Nephron progenitor cell (in vitro differentiated cells): ENCODE measurements at places on chromosomes 5 and 9.

GRCh38 chr5:122586351-122586750 is 188.5 kb upstream of the SNX2 start:
- DNase-seq, result no peak

- DNase-seq, result no peak
These were observed 230.8 kb upstream of the IRX4 start for GRCh38 chr5:2113348-2114131.

- no peak for DNase-seq
These were observed 6.9 kb upstream of the ATP6V1G1 start for GRCh38 chr9:114580609-114581193.

- no peak for DNase-seq
These were observed 34.9 kb downstream of the SNX18 start for GRCh38 chr5:54552446-54552845.

GRCh38 chr9:135923508-135923907 is 16.2 kb upstream of the CAMSAP1 start:
- DNase-seq, result no peak

GRCh38 chr5:72612810-72613209 is 105.6 kb upstream of the ZNF366 start:
- DNase-seq, result no peak

- peak; percentile 86 for DNase-seq
These were observed 20.1 kb downstream of the PCDHGC5 start for GRCh38 chr5:141508798-141509611.

- DNase-seq, result no peak
These were observed 38.5 kb downstream of the CYSTM1 start for GRCh38 chr5:140213370-140213983.

DNA sequence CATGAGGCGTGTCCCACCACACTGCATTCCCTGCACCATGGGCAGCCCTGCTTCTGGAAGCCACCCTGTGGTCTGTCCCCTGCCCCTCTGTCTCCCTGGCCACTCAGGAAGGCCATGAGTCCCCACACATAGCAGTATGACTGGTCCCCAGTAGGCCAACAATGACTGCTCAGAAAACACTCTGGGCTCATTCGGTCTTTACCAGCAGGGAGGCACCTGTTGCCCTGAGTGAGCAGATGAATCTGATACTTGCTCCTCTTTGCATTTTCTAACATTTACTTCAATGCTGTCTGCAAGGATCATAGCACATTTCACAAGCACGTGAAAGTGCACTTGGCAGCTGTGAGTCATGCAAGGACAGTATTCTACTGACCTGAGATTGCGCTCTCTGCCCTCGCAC is 365.4 kb upstream of the IRX1 start:
- DNase-seq, result no peak

DNA sequence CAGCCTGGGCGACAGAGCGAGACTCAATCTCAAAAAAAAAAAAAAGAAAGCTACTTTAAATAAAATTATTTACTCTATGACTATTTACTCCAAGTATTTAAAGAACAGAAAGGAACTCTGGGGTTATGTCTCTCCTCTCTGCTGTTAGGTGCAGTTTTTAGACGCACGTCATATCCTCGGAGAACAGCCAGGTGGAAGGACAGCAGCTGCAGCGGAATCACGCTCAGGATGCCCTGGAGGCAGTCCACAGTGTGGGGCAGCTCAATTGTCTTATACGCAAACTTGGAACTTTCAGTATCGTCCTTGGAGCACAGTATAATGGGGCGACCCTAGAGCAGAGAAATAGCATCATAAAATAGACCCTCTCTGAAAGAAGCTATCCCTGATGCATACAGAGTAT is 10.4 kb upstream of the MAPK9 start:
- DNase-seq, result no peak

GRCh38 chr9:17837965-17838364 is 259.1 kb downstream of the SH3GL2 start:
- DNase-seq, result no peak

DNA sequence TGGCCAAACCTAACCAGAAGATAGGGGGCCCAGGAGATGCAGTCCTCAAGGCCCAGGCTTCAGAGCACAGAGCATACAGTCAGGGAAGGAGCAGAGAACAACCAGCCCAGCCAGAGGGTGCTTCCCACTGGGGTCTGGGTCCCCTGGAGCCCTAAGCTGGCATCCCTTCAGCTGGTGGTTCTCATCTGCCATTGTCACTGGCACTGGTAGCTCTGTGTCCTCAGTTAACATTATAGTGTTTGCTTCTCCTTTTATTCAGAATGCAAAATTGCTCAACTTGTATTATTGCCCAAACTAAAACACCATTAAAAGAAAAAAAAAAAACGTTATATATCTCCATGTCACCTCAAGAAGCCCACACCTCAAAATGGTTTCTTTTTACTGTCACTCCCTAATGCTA is 219.2 kb downstream of the ENC1 start:
- no peak for DNase-seq

- no peak for DNase-seq
These were observed 138.7 kb downstream of the RAPGEF6 start for GRCh38 chr5:131496400-131496713.

DNA sequence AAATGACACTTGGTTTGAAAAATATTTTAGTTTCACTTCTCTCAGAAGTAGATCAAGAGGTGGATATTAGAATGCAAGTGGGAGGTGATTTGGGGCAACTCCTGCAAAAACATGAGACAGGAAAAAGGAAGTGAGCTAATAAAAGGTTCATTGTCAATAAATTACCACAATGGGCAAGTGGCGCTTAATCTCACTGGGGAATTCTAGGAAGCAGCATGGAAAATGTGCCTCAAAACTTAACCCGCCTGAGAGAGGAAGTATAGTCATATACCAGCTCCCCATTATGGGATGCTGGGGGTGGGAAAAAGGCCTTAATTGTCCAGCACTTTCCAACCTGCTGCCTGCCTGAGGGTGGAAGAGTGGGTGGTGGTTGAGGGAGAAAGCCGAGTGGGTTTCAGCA is 204.1 kb downstream of the ELAVL2 start:
- DNase-seq, result peak; percentile 4

- no peak for DNase-seq
These were observed 8.5 kb upstream of the DNAJC25 start for GRCh38 chr9:111622626-111623025.

- DNase-seq, result peak; percentile 54
These were observed 47.8 kb upstream of the IER5L start for GRCh38 chr9:129225815-129226214.

DNA sequence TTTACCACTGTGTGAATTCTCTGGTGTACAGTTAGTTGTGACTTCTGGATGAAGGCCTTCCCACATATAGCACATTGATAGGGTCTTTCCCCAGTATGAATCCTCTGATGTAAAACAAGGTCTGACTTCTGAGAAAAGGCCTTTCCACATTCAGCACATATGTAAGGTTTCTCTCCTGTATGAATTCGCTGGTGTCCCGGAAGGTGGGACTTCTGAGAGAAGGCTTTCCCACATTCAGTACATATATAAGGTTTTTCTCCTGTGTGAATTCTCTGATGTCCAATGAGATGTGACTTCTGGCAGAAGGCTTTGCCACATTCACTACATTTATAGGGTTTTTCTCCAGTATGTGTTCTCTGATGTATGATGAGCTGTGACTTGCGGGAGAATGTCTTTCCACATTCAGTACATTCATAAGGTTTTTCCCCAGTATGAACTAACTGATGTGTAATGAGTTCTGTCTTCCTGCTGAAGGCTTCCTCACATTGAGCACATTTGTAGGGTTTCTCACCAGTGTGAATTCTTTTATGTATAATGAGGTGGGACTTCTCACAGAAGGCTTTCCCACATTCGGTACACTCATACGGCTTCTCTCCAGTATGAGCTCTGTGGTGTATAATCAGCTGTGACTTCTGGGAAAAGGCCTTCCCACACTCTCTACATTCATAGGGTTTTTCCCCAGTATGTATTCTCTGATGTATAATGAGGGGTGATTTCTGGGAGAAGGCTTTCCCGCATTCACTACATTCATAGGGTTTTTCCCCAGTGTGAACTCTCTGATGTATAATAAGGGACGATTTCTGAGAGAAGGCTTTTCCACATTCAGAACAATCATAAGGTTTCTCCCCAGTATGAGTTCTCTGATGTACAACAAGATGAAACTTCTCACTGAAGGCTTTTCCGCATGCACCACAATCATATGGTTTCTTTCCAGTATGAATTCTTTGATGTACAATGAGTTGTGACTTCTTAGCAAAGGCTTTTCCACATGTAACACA is 9.1 kb downstream of the ZNF300 start:
- DNase-seq, result no peak

DNA sequence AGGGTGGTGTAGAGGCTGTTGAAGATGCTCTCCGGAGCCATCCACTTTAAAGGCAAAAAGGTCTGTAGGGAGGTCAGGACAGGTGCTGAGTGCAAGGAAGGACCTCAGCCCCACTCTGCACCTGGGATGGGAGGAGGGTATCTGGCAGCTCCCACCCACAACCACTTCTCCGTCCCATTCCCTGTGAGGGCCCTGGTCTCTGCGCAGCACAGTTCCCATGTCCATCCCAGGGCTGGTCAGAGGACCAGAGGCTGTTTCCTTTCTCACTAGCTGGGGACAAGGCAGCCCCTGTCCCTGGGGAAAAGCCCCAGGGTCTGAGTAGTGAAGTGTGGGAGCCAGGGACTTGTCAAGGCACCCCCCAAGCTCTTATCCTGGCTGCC is 33.7 kb upstream of the CSF1R start:
- DNase-seq, result no peak

DNA sequence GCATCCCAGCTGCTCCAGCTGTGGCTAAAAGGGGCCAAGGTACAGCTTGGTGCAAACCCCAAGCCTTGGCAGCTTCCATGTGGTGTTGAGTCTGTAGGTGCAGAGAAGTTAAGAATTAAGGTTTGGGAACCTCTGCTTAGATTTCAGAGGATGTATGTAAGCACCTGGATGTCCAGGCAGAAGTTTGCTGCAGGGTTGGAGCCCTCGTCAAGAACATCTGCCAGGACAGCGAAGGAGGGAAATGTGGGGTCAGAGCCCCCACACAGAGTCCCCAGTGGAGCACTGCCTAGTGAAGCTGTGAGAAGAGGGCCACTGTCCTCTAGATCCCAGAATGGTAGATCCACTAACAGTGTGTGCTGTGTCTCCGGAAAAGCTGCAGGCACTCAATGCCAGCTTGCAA is 236.2 kb upstream of the ADRA1B start:
- no peak for DNase-seq

- DNase-seq, result no peak
These were observed 562 bp downstream of the GSN start for GRCh38 chr9:121268598-121268850.

DNA sequence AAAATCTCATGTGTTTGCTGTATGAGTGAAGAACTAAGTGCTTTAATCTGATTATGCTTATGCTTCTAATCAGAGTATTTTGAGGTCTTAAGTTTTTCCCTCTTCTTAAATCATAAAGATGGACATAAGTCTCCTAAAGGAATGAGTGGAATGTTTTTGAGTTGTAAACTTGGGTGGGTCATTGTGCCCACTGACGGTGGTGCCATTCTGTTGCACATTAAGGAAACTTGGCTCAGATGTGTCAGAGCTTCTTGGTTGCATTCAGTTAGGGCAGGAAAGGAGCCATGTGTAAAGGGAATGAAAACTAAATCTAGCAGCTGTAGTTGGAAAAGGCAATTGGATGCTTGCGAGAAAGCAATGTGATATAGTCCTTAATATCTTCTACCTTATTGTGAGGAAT is 256.6 kb downstream of the FANCC start:
- DNase-seq, result no peak

- no peak for DNase-seq
These were observed 223.2 kb downstream of the FSTL4 start for GRCh38 chr5:133389066-133389590.

DNA sequence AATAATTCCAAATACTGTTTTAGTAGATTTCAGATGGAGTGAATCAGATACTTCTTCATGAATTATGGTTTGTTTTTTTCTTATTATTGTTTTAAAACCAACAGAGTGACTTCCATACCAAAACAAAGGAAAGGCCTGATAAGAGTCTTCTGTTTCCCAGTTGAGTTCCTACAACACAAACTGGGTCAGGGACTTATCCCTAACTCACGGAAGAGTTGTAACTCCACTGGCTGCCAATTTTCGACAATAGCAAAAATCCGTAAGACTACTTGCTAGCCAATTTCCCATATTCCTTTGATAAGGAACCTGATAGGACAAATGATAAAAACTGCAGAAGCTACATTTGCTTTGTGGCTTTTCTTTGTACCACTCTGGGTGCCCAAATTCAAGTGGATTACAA is 219.2 kb downstream of the AP3B1 start:
- no peak for DNase-seq

DNA sequence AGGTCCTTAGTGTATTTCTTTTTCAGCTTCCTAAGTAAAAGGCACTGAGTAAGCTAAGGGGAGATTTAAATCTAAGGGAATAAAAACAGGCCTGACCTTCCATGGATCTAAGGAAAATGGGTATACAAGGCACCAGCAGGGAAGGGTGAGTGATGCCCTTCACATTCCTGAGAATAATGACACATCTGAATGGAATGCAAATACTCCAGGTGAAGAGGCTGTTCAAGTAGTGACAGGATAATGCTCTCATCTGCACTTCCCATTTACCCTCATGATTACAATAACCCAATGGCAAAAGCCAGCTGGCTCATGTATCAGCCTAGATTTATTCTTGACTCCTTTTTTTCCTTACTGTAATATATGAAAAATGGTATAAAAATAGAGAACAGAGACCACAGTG is 216.2 kb upstream of the ACTBL2 start:
- no peak for DNase-seq

DNA sequence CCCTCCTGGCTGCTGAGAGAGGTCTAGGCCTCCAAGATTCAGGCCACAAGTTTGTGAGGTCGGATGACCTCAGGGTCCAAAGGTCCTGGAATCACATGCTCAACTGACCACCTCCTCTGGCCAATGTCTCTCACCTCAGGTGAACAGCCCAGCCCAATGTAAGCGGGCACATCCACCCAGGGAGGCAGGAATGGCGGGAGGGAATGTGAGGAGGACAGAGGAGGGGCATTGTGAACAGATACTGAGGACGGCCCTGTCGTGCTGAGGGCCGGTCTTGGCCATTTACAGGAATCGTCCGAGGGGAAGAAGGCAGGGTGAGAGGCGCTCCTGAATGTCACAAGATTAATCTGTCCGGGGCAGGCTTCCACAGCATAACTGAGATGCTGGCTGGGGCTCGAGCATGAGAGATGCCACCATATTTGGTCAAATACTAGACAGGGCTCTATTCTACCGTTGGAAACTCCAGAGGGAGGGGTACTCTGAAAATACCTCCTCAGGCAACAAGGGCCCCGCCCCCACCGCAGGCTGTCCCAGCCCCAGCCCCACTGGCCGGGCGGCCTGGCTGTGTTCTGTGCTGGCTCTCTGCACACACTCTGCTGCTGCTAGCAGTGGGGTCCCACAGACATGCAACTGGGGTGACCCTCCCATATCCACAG is 1.5 kb upstream of the IL17B start:
- no peak for DNase-seq

- DNase-seq, result no peak
These were observed 164.7 kb upstream of the IRX4 start for GRCh38 chr5:2047341-2047927.

GRCh38 chr9:792331-793260 is 48.9 kb upstream of the DMRT1 start:
- peak; percentile 6 for DNase-seq
